Activated CD4-positive, alpha-beta T cell treated with anti-CD3 and anti-CD28 coated beads, Interleukin-2, amount 50 U/mL, for 48 hours (primary cell): ENCODE measurements at places on chromosomes 2 and 18.

- DNase-seq: no peak
These were observed 65.7 kb downstream of the RRM2 start for GRCh38 chr2:10188211-10188610.

DNA sequence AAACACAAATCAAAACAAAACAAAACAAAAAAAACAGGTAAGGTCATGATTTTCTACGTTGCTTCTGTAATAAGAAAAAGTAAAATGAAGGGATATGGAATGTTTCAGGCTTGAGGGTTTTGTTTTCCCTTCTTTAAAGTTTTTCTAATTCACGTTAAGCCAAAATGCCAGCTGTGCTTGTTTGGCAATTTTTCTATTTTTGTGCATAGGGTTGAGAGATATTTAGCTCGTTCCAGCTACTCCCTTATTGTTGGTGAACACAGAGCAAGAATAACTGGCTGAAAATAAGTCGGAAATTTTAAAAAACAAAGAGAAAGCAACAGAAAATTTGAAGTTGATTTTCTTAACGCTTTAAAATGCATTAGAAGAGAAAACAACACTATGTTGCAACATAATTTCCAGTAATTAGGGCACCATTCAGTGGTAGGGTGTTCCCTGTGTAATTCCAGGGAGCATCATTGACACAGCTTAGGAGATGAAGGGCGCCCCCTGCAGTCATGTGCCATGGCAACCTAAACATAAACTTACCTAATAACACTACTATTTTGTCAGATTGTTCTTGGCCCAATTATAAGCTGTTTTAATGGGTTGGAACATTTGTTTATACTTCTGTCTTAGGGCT lies 99.5 kb downstream of the DTNA start:
- DNase-seq: no peak

- no peak for DNase-seq
These were observed 76.1 kb upstream of the AQP4 start for GRCh38 chr18:26941584-26941983.

GRCh38 chr2:28631514-28632206 lies 120.0 kb upstream of the PPP1CB start:
- DNase-seq: no peak

DNA sequence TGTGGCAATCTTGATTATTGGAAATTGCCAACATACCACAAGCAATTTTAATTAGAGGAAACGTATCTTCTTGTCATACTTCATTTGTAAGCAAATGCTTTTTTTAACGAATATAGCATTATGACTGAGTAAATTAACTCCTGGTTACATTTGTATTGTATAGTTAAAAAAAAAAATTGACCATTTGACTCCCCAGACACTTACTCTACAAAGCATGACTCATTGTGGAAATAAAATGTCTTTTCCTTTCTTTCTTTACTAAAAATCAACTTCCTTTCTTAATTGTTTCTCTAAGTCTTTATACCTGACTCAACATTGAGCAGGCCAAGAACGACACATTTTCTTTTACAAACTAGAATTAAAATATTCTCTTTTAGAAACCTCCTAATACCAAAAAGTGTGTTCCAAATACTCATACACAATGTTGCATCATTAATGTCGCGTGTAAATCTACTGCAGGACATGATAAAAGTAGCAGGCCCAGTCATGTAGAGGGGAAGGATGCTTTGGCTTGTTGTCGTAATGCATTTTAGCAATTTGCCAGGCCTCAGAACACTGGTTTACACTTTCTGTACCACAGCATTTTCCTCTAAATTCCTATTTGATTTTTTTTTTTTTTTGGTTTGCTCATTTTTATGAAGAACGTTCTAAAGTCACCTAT lies 349.6 kb upstream of the KCNH7 start:
- DNase-seq: no peak

GRCh38 chr2:98505311-98505808 lies 60.7 kb downstream of the INPP4A start:
- DNase-seq: no peak

- DNase-seq: no peak
These were observed 2.0 kb downstream of the CDH7 start for GRCh38 chr18:65752625-65753325.

DNA sequence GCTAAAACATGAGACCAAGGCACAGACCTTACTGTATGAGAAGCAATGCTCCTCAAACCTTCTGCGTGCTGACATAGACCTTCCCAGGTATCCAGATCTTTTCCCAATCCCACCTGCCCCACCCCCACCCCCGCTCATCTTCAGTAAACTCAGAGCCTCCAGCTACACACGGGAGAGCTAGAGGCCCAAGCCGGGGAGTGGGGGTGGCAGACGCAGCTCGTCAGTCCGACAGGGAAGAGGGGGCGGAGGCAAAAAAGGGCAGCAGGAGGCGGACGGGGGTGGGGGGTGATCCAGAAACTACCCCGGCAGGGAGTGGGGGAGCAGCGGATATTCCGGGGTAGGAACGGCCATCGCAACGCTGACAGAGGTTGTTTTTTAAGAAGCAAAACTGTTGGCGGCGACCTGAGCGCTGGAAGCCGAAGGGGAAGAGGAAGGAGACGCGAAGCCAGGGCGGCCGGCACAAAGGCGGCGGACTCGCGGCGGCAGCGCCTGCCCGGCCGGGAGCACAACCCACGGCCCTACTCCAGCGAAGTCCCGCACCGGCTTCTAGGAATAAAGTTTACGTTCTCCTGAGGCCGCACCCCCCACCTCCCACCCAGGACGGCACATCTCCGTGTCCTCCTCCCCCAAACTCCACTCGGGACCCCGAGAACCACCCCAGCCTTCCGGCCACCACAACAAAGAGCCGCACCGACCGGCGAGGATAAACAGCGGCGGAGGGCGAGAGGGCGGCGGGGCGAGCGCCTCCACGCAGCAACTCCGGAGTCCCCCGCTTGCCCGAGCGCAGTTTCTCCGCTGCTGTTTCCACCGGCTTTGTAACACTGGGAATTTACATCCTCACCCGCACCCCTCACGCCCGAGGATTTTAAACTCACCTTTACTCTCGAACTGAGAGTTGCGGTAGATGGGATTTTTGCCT lies 722 bp downstream of the BAZ2B start:
- peak; percentile 42 for DNase-seq

DNA sequence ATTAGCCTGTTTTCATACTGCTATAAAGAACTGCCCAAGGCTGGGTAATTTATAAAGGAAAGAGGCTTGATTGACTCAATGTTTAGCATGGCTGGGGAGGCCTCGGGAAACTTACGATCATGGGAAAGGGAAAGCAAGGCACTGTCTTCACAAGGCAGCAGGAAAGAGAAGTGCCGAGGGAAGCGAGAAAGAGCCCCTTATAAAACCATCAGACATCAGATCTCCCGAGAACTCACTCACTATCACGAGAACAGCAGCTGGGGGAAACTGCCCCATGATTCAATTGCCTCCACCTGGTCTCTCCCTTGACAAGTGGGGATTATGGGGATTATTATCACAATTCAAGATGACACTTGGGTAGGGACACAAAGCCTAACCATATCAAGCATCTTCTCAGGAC lies 23.3 kb downstream of the RHOB start:
- DNase-seq: no peak
